Umbilical cord (tissue), 2 donors: ENCODE measurements at places on chromosomes 2 and 18.
A peak's percentile ranks its signal among the peaks of the same experiment; 100 is the strongest.

DNA sequence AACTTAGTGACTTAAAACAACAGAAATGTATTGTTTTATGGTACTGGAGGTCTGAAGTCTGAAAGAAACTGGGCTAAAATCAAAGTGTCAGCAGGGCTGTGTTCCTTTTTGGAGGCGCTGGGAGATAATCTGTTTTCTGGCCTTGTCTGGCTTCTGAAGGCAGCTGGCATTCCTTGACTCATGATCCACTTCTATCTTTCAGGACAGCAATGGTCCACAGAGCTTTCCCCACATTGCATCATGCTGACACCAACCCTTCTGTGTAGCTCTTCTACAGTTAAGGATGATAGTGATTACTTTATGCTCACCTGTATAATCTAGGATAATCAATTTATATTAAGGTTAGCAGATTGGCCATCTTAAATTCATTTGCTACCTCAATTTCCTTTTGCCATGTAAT is 392.1 kb downstream of the TDRD15 start:
- no peak for DNase-seq

GRCh38 chr2:165373278-165374010 is 96.1 kb upstream of the CSRNP3 start:
- DNase-seq = peak; percentile 75

DNA sequence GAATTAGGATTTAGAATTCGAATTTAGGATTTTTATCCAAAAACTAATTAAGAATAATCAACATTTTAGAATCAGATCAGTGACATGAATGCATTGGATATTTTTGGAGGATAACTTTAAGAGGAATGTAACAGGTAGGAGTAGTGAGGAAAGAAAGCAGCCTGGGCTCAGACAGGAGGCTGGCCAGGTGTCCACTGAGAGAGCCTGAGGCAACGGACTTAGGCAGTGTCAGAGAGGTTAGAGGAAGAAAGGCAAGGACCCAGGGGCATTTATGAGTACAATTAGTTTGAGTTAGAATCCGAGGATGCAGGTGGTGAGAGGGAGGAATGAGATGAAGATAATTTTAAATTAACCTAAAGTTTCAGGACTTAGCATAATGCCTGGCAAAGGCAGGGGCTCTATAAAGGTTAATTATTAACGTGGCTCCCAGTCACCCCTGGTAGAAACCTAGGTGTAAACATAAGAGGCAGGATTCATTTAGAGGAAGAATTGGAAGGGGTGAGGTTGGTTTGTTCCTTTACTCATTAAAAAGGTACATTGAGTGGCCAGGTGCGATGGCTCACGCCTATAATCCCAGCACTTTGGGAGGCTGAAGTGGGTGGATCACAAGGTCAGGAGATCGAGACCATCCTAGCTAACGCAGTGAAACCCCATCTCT is 507.1 kb downstream of the TMEM182 start:
- DNase-seq = no peak

- DNase-seq = no peak
These were observed 78.9 kb upstream of the OTOS start for GRCh38 chr2:240219208-240219890.

GRCh38 chr2:21256006-21256405 is 132.2 kb downstream of the TDRD15 start:
- DNase-seq = peak; percentile 57

GRCh38 chr2:99623035-99623434 is 133.2 kb upstream of the REV1 start:
- DNase-seq = no peak

- no peak for DNase-seq
These were observed 43.4 kb upstream of the OTOF start for GRCh38 chr2:26521054-26521912.

DNA sequence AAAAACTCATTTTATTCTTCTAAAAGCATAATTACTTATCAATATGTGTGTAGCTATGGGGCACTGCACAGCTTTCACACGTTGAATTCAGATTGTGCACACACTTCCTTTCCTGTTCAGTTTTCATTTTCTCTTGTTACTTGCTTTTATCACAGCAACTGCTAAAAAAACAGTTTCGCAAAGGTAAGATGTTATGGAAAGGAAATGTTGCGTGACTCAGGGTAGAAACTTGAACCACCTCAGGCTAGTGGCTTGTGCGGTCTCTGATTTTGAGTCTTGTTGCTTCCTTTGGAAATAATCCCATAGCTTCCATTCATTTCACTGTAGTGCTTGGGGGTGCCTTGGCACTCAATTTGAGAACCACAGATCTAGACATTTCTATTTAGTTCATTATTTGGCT is 171.9 kb downstream of the FMNL2 start:
- DNase-seq = no peak

- no peak for DNase-seq
These were observed 118.2 kb downstream of the PAX3 start for GRCh38 chr2:222180619-222181018.

GRCh38 chr2:191612496-191612895 is 65.4 kb upstream of the NABP1 start:
- DNase-seq = no peak

- no peak for DNase-seq
These were observed 24.8 kb upstream of the TNS1 start for GRCh38 chr2:218027426-218028188.

DNA sequence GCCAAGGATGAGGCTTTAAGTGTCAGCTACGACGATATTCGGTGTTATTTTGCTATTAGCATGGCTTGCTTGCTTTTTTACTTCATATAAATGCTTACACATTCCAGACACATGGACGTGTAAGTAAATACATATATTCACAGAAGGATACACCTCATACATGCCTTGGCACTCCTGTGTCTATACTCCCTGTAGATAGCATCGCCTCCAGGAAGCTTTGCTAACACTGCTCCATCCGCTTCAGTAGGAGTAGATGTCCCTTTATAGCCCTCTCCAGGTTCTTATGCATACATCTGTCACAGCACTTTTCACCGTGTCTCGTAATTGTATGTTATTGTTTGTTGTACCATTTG is 27.5 kb upstream of the KCTD1 start:
- no peak for DNase-seq
